ENCODE measurements at places on chromosomes 5 and 9.

GRCh38 chr9:135586601-135587109 lies 25.1 kb downstream of the PAEP start:
- no peak for DNase-seq

GRCh38 chr5:40258222-40258621 lies 421.5 kb upstream of the PTGER4 start:
- no peak for DNase-seq

DNA sequence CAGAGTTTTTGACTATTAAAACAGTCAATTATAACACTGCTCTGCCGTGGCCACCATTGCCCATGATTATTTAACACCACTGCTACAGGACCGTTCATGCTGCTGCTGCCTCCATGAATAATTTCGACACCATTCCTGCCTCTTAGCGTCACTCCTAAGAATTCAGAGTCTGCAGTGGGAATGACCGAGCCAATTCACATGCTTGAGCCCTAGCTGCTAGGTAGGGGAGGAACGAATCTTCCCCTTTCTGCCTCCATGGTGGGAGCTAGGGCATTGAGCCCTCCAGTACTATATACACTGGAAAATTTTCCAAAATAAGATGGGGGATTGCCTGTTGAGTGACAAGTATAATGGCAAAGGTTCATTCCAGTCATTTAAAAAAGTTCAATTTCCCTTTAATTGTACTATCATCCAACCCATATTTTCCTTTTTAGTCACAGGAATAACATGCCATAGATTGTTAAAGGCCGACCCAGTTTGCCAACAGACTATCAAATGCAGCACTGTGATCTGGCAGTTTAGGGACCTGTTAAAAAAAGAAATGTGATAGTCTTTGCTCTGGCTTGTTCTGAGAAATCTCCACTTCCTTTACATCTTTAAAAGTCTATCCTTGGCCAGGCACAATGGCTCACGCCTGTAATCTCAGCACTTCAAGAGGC lies 13.5 kb upstream of the B4GALT1 start:
- no peak for DNase-seq

DNA sequence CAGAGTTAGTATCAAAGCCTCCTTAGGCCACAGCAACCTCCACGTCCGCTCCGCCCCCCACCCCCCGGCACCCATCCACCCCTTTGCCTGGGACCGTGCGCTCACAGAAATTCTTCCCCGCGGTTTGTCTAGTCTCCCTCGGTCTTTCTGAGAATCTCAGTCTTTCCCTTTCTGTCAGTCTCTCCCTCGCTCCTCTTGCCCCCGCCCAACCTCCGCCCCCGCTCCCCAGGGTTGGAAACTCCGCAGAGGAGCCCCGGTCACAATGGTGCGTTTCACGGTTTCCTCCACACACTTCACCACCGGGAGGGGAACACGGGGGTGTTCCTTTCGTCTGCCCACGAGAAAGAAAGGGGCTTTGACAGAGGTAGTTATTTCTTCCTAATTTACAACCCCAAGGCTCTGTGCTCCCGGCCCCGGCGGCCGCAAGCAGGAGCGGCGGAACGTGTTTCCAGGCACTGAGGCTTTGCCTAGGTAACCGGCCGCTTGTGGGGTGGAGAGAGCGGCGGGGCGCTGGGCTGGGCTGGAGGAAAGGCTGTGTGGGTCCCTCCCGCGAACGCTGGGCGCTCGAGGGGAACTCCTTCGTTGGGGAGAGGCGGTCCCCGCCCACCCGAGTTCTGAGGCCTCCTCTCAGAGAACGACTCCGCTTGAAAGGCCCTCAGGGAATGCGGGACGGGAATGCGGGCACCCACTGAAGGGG lies 2.1 kb downstream of the NR4A3 start:
- peak; percentile 37 for DNase-seq

GRCh38 chr9:113484258-113484730 lies 20.8 kb downstream of the RGS3 start:
- no peak for DNase-seq

- no peak for DNase-seq
Measured at GRCh38 chr5:96476654-96477053, 43.6 kb upstream of the PCSK1 start.

- no peak for DNase-seq
Measured at GRCh38 chr9:137044037-137044436, 1.9 kb downstream of the NPDC1 start.

DNA sequence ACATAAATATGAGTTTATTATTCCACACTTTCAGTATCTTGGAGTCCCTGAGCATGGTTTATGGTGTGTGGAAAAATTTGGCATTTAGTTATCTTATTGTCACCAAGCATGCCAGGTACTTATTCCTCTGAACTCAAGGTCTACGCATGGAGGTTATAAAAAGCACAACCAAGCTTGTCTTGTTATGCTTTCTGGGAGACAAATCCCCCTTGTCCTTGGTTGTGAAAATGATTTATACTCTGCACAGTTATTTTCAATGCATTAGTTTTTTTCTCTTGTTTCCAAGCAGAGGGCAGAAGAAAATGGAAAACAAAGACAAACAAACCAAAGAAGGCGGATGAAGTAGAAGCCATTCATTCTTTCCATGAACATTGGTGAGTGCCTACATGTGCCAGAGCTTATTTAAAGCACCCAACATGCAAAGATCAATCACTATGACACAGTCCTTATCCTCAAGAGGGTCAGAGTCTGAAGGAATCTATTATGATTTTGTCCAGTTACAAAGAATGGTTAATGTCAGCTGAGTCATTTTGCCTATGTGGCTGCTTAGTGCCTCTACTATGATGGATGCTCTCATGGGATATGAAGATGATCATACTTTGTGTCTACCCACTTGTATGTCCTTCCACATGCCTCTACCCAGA lies 323.1 kb downstream of the TENT4A start:
- DNase-seq = no peak

GRCh38 chr5:132760601-132761317 lies 13.5 kb downstream of the CCNI2 start:
- DNase-seq = no peak

GRCh38 chr9:121627427-121627826 lies 24.0 kb upstream of the DAB2IP start:
- DNase-seq = no peak

DNA sequence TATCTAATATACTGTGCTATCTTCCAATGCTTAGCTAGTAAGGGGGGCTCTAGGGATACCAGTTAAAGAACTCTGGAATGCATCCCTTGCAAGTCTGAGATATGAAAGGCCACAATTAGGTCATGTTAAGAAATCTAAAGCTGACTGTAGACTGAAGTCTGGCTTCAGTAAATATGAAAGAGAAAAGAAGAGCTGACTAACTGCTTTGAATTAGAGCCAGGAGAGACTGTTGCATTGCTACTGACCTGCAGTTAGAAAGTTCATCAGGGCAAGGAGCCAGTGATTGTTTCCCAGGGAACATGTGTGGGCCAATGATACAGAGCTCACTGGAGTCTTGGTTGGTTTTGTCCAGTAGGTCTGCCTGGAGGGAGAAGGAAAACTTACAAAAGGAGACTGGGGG lies 472.1 kb upstream of the TNC start:
- DNase-seq = no peak

DNA sequence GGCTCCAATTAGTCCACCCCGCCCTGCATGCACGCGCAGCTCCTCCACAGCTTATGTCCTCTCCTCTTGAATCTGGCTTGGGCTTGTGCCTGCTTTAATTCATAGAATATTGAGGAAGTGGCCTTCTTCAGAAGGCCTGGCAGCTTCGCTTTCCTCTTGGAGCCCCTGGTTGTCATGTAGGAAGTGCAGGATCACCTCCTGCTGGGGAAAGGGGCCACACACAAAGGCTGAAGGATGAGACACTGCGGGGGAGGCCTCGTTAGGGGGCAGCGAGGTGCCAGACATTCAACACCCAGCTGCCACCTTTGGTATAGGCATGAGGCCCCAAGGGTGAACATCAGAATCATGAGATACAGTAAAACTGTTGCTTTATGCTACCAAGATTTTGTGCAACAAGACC lies 2.7 kb upstream of the CNOT6 start:
- no peak for DNase-seq

DNA sequence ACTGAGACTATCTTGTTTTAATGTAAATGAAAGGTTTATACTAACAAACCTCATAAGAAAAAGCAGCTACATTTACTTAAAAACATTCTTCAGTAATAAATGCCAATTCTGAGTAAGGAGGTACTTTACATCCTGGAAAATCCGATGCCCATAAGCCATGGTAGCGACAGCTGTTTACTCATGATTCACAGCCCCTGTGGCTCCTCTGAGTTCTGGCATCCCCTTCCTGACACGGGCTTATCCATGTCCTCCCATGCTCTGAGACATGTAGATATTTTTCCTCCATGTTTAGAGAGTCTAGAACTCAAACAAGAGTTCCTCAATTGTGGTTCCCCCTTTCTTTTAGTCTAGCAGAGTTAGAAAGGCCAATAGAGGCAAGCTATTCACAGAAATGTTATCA lies 63.1 kb upstream of the DEPDC1B start:
- no peak for DNase-seq

- no peak for DNase-seq
Measured at GRCh38 chr5:130021876-130022275, 117.6 kb downstream of the CHSY3 start.

- no peak for DNase-seq
Measured at GRCh38 chr9:22035591-22036011, 26.5 kb upstream of the CDKN2B start.

DNA sequence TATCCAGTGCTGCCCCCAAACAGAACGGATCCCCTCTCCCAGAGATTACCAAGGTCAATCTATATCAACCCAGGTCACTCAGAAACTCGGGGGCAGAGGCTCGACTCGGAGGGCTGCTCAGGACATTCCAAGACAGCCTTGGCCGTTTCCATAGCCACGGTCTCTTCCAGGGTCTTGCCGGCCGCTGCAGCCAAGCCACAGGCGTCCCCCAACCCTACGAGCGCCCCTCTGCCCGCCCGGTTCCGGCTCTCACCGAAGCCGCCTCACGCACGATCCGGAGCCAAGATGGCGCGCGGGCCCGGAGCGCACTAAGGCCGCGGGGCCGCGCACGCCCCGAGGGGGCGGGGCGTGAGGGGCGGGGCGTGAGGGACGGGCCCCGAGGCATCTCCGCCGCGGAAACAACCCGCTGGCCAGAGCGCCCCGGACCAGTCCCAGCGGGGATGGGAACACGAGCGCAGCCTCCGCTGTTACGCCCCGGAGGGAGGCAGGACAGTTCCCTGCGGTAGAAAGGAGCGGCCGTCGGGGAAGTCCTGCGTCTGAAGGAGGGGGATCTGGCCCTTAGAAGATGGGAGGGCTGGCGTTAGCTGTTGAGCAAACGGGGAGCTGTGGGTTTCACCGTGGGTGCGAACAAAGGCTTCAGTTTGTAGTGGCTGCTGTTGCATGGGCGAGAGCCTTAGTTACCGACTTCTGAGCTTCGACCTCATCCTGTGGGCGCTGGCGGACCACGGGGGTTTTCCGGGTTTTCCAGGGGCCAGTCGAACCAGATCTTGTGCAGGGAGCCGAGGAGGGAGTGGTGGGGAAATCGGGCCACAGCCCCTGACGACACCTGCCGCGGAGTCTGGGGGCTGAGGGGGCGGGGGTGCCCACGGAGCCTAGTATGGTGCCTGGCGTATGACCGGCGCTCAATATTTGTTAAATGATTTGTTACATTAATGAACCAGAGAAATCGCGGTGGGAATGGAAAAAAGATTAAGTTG lies at the start of gene RPP25L:
RPP25L (minus strand) TSS at position 287 of the 977 bp plus-strand sequence. CDS start 801 bp downstream, outside the sequence.
- DNase-seq = peak; percentile 84

DNA sequence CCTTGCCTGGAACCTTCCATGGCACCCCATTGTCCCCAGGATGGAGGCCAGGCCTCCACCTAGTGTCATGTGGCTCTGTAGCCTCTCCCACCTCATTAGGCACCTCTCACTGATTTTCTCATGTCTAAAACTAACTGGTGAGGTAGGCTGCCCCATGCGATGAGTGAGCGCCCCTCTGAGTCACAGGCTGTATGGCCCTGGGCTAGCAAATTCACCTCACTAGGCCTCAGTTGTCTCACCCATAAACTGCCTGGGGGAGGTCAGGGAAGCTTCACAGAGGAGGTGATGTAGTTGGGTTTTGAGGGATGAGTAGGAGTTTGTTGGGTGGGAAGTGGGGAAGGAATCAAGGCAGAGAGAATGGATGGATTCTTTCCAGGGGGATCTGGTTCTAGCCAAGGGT lies 8.8 kb downstream of the RXRA start:
- no peak for DNase-seq

GRCh38 chr5:102090770-102091169 lies 205.3 kb downstream of the SLCO4C1 start:
- DNase-seq = no peak

- no peak for DNase-seq
Measured at GRCh38 chr9:15512889-15513288, 2.1 kb upstream of the PSIP1 start.

DNA sequence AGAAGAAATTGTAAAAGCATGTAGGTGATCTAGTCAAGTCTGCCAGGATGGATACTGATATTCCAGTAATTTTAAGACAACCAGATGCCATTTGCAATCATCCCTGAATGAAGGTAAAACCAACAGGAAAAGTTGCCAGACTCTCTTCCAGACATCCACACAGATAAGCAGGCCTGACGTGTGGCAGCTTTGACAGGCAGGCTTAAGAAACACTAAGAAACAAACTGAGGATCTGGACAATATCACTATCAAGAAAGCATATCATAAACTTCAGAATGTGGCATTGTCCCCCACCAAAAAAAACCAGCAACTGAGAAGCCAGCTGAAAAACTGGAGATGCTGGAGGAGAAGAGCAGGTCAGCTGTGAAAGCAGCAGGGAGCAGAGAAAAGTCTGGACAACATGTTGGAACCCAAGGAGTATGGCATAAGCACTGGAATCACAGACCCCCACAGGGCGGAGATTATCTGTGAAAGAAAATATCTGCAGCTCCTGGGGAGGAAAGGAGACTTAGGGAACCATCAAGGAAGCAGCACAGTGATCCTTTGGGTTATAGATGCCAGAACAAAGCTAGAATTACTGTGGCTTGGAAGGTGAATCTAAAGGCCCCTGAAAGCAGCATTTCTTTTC lies 307.0 kb downstream of the CWC27 start:
- DNase-seq = no peak

DNA sequence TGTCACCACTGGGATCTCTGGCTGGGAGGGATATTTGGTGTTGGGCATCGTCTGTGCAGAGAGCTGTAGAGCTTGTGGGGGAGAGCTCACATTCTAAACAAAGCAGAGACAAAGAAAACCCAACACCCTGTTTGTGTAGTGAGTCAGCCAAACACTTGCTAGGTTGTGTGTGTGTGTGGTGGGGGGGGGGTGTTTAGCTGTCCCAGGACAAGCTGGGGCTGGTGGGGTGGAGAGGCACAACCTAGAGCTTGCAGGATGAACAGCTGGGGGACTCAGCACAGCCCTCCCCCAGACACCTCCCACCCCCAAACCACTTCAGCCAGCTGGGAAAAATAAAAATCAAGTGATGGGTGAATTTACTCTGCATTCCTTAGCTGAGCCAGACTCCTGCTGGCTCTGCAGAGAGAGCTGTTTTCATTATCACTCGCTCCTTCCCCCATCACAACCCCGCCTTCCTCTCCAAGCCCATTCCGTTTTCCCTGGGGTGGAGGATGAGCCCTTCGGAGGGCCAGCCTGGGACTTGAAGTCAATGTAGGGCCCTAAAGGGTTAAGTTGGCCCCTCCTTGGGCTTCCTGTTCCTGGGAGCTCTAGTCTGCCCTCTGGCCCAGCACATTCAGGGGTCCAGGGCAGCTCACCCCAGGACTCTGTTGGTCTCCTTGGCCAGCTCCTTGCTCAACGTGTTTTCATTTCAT lies 2.6 kb downstream of the OLFML2A start:
- no peak for DNase-seq
